ENCODE measurements at places on chromosomes 2 and 18.

DNA sequence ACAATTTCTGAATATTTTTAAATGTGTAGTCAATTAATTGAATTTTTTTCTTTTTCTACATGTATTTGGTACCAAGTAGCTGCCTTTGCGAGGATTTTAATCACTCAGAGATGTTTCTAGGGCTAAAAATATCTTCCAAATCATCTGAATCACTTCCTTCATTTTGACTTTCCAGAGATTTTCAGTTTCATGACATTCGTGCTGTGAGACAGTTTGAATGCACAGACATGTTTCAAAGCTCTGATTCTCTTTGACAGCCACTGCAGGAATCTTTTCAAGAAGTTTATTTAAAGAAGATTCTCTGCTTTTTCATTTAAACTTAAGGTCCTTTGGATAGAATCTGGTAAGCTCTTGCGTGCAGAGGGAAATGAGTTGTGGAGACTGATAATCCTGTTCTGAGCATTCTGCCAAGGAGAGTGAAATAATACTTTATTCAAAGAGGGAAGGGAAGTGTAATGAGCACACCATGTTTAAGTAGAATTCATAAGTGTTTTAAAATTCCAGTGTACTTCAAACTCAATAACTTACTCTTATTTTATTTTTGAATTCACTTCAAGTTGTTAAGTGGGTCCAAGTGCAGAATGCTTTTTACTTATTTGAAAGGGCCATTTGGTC, 9.7 kb downstream of the CYBRD1 start:
- no peak overlapping the region for H3K4me3 ChIP-seq
- no peak overlapping the region for H3K27ac ChIP-seq
- peaks cover 13% of the 10 kb centered on the region for H3K36me3 ChIP-seq
- H3K27me3 ChIP-seq, result peaks cover 7% of the 10 kb centered on the region
- DNase-seq, result no peak
- peaks cover 4% of the 10 kb centered on the region for H3K4me1 ChIP-seq

- no peak overlapping the region for H3K4me3 ChIP-seq
- H3K27me3 ChIP-seq, result peaks cover 9% of the 10 kb centered on the region
- H3K27ac ChIP-seq, result peak overlapping the region; percentile 29
- H3K36me3 ChIP-seq, result no peaks in the 10 kb centered on the region
- no peak for DNase-seq
- peaks cover 8% of the 10 kb centered on the region for H3K4me1 ChIP-seq
Observed at GRCh38 chr2:199757233-199757870, 93.6 kb downstream of the FTCDNL1 start.

DNA sequence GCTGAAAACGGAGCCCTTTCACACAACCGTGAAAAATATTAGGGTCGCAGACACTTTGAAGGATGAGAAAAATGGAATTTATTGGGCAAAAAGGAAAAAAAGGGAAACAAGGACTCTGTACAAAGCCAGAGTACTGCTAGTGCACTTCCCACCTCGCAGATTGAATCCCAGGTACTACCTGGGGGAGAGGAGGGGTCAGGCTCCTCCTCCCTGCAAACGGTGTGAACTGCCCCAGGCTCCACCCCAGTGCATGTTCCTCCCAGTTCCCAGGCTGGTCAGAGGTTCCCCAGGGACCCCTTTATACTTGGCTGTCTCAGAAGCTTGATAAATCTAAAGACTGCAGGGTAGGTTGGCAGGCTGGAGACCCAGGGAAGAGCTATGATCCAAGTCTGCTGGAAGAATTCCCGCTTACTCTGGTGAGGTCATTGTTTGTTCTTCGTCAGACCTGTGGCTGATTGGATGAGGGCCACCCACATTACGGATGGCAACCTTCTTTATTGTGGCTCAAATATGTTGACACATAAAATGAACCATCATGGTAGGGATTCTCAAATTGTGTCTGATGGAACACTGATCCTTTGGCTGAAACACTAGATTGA, 290.4 kb upstream of the POU3F3 start:
- no peak overlapping the region for H3K4me3 ChIP-seq
- no peaks in the 10 kb centered on the region for H3K36me3 ChIP-seq
- H3K27ac ChIP-seq, result no peak overlapping the region
- peaks cover 9% of the 10 kb centered on the region for H3K27me3 ChIP-seq

- H3K27ac ChIP-seq, result no peak overlapping the region
- no peaks in the 10 kb centered on the region for H3K27me3 ChIP-seq
- H3K4me3 ChIP-seq, result no peak overlapping the region
- no peak for DNase-seq
- no peaks in the 10 kb centered on the region for H3K4me1 ChIP-seq
- H3K36me3 ChIP-seq, result no peaks in the 10 kb centered on the region
Observed at GRCh38 chr2:116489292-116489691, 1325.2 kb upstream of the DDX18 start.

- H3K27ac ChIP-seq, result no peak overlapping the region
- no peaks in the 10 kb centered on the region for H3K27me3 ChIP-seq
- H3K4me3 ChIP-seq, result no peak overlapping the region
- peak; percentile 20 for DNase-seq
- H3K36me3 ChIP-seq, result no peaks in the 10 kb centered on the region
Observed at GRCh38 chr18:74342416-74343043, 26.9 kb downstream of the C18orf63 start.

- H3K4me3 ChIP-seq, result no peak overlapping the region
- no peak overlapping the region for H3K27ac ChIP-seq
- peaks cover 3% of the 10 kb centered on the region for H3K27me3 ChIP-seq
- no peaks in the 10 kb centered on the region for H3K36me3 ChIP-seq
- H3K4me1 ChIP-seq, result no peaks in the 10 kb centered on the region
Observed at GRCh38 chr2:179592167-179592936, 269.1 kb downstream of the ZNF385B start.

All from nephron progenitor cell (in vitro differentiated cells).